Activated T-helper 1 cell treated with anti-CD3 and anti-CD28 coated beads, Interleukin-2, amount 50 U/mL, for 16 hours (primary cell): ENCODE measurements at places on chromosomes 16 and 17.

GRCh38 chr17:54956791-54957190, 11.7 kb downstream of the COX11 start:
- DNase-seq, result no peak

- no peak for DNase-seq
These were observed 5.1 kb downstream of the UBN1 start for GRCh38 chr16:4852221-4852872.

DNA sequence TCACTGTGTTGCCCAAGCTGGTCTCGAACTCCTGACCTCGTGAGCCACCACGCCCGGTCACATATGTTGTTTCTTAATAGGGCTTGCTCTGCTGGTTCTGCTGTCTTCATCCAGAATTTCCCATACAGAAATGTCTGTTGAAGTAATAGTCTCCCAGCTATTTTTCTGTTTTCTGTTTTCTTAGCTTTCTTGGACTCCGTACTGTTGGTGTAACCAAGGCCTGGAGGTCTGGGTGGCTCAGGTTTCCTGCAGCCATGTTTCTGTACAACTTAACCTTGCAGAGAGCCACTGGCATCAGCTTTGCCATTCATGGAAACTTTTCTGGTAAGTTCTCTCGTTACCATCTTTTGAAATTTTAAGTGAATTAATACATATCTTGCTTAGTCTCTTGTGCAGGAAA, 2.8 kb downstream of the SF3B3 start:
- DNase-seq, result no peak

DNA sequence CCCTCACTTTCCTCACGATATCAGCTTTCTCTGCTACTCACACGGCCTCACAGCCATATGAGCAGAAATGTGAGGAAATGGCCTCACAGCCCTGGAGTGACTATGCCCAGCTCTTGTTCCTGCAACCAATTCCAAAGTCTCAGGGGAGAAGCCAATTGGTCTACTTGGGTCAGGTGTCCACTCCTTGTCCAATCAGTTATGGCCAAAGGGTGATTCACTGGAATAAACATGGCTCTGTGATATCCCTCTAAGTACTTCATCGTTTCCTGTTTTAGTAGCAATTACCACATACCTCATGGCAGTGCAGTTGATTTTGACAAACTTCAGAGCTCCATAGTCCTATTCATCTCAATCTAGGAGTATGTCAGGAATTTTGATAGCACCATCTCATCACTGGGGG, 195.4 kb downstream of the KATNIP start:
- no peak for DNase-seq

DNA sequence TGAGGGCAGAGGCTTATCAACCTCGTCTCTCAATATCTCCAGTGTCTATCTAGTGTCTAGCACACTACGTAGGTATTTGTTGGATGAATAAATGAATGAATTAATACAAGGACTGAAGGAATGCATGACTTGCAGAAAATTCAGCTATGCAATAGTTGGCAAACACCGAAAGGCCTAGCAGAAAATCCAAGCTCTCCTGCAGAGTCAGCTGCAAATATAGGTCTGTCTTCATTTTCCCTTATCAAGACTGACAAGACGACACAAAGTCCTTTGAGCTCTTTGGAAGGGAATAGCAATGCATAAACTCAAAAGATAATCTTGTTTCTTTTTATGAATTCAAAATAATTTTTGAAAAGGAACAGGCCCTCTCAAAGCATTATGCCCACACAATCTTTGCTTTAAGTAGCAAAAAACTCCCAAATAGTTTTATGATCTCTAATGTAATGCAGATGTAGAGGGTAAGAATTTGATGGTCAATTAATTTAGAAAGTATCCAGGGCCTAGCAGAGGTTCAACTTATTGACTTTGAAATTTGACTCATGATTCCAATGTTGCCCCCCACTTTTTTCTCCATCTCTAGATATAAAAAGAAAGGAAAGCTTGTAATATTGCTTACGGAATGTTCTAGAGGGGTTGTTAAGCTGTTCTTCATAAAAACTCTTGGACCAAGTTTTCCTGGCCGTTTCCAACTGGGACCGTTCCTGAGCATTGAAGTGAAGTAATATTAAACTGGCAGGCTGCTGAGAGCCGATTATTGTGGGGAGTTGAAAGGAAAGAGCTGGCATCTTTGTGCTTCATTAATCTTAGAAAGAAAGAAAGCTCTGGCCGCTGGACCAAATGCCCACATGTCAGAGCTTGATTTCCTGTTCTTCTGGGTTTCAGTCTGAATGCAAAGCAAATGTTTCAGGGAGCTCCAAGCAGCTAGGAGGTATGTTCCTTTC, 227.3 kb downstream of the HS3ST3A1 start:
- no peak for DNase-seq

GRCh38 chr16:23670137-23670776, 8.4 kb upstream of the PLK1 start:
- DNase-seq, result no peak

- no peak for DNase-seq
These were observed 2.0 kb downstream of the LUC7L3 start for GRCh38 chr17:50721194-50722010.

GRCh38 chr16:57688487-57688986, 6.1 kb upstream of the DRC7 start:
- DNase-seq, result no peak

GRCh38 chr17:31156326-31156725, 61.5 kb downstream of the NF1 start:
- DNase-seq, result no peak

- no peak for DNase-seq
These were observed 145.3 kb downstream of the SPECC1 start for GRCh38 chr17:20154286-20155000.

GRCh38 chr17:79211061-79211770, 136.6 kb downstream of the ENGASE start:
- DNase-seq, result no peak

DNA sequence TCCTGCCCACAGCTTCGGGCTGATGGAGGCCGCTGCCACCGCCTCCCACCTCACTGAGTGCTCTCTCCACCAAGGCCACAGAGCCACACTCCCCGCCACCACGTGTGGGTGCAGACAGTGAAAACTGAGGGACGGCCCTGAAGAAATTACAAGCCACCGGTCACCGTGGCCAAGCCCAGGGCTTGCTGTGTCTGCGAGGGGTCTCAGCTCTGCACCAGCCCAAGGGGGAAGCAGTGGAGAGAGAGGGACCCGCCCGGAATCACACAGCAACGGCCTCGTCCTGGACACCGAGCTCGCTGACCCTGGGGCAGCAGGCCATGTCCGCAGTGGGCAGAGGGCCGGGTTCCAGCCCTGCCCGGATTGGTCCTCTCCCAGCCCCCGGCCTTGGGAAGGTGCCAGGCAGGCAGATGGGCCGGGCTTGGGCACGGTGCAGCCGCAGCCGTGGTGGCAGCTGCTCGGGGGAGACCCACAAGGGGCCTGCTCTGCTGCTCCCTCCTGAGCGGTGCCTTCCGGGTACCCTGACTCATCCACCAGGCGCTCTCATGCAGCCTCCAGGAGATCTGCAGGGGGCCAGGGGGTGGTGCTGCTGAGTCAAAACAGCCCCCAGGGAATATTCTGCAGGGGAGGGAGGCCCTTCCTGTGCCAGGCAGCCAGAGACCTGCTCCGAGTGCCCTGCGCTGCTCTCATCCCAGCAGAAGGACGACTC, 52.0 kb downstream of the CBFA2T3 start:
- no peak for DNase-seq

GRCh38 chr16:12253731-12254130, 277.2 kb downstream of the SNX29 start:
- no peak for DNase-seq

DNA sequence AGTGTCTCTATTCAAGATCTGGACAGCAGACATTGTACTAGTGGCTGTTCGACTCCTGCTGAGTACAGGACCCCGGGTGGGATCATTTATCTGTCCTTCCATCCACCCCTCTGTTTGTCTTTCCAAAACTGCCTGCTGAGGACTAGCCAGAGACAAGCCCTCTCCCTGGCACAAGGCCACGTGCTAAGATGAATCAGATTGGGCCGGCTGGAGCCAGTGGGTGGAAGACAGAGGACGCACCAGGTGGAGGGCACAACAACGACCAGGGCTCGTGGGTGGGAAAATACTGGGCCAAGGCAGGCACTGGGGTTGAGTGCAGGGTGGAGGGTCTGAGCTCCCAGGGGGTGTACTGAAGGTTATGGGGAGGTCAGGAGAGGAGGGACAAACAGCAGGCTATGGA, 1.4 kb upstream of the CA7 start:
- no peak for DNase-seq

DNA sequence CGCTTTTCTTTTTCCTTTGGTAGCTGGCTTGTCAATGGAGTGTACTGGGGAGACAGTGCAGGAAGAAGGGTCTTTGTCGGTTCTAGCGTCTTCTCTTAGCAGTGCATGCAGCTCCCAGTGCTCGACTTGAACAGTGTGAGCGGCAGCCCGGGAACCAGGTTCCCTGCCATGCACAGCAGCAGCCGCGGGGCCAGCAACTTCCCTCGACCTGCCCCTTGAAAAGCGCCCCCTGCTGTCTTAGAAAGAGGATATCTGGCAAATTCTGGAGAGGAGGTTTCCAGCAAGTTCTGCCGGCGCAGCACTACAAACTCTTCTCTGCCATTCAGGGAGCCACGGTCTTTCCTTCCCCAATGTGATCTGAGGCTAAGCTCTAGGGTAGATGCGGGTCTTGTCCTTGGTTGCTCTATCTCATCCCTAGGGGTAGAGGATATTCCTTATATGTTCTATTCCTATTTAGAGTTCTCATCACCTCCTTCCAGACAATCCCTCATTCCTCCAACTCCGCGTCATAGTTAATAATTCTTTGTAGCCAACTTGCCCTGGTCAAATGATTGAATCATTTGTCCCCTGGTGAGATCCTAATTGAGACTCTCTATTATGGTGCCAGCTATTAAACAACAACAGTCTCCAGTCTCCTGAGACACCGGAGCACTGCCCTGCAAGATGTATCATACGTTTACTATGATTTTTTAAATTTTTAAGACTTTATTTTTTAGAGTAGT, 451.3 kb downstream of the PMP22 start:
- no peak for DNase-seq

GRCh38 chr17:75549246-75550138, 24.0 kb downstream of the LLGL2 start:
- no peak for DNase-seq

GRCh38 chr17:42135664-42136653, 13.4 kb downstream of the HSPB9 start:
- no peak for DNase-seq

- no peak for DNase-seq
These were observed 46.7 kb upstream of the CDR2 start for GRCh38 chr16:22421136-22421535.

GRCh38 chr17:565521-565920, 149.1 kb downstream of the VPS53 start:
- no peak for DNase-seq

DNA sequence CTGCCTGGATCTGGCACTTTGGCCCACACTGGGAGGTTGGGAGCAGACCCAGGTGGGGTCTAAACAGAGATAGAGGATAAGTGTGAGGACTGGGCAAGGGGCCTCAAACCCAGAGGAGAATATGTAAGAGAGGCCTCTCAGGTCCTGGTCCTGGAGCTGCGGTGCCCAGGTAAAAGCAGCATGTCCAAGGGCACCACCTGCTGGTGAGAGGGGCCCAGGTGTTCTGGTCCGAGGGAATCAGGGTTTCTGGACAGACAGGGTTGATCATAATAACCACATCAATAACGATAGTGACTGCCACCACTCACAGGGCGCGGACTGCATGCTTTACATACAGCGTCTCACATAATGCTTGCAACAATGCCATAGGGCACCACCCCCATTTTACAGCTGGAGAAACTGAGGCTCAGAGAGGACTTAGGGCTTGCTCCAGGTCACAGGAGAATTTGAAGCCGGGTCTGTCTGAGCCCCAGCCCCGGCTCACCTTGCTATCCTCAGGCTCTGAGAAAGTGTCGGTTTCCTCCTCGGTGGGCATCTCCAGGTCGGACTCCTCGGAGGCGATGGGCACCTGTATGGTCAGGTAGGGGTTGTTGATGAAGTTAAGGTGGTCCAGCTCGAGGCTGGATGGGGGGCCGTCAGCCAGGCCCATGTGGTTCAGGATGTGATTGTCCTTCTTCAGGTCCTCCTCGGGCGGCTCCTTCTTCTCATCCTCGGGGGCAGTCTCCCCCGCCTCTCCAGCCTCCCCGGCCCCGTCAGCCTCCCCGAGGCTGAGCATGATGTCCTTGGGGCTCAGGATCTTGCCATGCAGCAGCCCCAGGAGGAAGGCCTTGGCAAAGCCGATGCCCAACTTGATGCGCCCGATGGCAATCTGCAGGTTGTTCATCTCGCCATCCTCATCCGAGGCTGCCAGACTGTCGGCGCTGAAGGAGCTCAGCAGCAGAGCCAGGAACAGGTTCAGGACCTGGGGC, 19.1 kb upstream of the CD79B start:
- DNase-seq, result no peak

GRCh38 chr17:47220531-47220999, 11.4 kb downstream of the MYL4 start:
- DNase-seq, result no peak

GRCh38 chr16:22216191-22216831, 10.2 kb downstream of the EEF2K start:
- no peak for DNase-seq

DNA sequence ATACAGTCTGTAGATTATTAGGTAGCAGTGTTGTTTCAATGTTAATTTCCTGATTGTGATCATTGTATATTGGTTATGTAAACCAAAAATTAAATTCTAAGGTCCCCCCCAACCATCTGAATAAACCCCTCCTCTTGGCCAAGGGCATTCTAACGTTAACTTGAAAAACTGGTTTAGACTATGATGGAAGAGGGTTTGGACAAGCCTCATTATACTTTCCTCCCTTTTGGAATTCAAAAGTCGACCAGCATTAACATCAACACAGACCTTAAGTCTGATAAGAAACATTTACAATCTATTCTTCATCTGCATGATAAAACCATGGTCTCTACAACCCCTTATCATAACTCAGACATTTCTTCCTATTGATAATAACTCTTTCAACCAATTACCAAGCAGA, 20.6 kb upstream of the KIFC3 start:
- no peak for DNase-seq

GRCh38 chr17:76124582-76125390, 16.3 kb downstream of the FOXJ1 start:
- no peak for DNase-seq

DNA sequence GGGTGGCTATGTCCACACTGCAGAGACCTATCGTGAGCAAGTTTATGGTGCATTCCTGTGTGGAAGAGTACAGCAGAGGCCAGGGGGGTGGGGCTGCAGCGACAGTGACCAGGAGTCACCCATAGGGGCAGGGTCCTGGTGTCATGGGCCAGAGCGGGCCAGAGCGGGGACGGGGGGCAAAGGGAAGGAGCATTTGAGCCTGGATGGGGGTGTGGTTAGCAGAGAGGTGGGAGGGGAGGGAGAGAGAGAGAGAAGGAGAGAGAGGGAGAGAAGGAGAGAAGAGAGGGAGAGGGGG, 17.8 kb downstream of the JPH3 start:
- DNase-seq, result no peak

GRCh38 chr17:39939588-39940419, 12.3 kb downstream of the LRRC3C start:
- no peak for DNase-seq

GRCh38 chr17:65990593-65990992, 201.3 kb downstream of the CEP112 start:
- no peak for DNase-seq

GRCh38 chr17:55366020-55366481, 55.6 kb downstream of the MMD start:
- no peak for DNase-seq

- no peak for DNase-seq
These were observed 32.6 kb upstream of the CBFA2T3 start for GRCh38 chr16:89009343-89010209.
